Activated naive CD4-positive, alpha-beta T cell treated with anti-CD3 and anti-CD28 coated beads for 36 hours (primary cell): ENCODE measurements at places on chromosomes 11 and 22.

GRCh38 chr11:99739464-99740089 is 718.8 kb downstream of the CNTN5 start:
- H3K27ac ChIP-seq = no peak overlapping the region
- no peaks in the 10 kb centered on the region for H3K4me1 ChIP-seq
- DNase-seq = no peak
- no peak overlapping the region for H3K4me3 ChIP-seq
- H3K27me3 ChIP-seq = no peaks in the 10 kb centered on the region

GRCh38 chr11:68690671-68691401 is 6.5 kb downstream of the GAL start:
- H3K4me1 ChIP-seq = peaks cover 19% of the 10 kb centered on the region
- DNase-seq = peak; percentile 49
- H3K4me3 ChIP-seq = no peak overlapping the region
- no peaks in the 10 kb centered on the region for H3K36me3 ChIP-seq
- no peak overlapping the region for H3K27ac ChIP-seq

DNA sequence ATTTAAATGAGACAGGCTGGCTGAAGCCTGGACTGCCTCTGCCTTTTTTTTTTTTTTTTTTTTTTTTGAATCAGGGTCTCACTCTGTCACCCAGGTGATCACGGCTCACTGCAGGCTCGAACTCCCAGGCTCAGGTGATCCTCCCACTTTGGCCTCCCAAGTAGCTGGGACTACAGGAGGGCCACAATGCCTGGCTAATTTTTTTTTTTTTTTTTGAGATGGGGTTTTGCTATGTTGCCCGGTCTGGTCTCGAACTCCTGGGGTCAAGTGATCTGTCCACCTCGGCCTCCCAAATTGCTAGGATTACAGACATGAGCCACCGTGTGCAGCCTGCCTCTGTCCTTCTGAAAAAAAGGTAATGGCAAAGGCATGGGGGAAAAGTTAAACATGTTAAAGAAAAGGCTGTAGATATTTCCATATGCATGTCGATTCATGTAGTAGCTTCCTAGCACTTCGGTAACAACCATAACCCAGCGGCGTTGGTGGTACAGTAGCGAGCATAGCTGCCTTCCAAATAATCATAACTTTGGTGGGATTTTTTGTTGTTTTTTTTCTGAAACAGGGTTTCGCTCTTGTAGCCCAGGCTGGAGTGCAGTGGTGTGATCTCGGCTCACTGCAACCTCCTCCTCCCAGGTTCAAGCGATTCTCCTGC is 48.8 kb downstream of the MCHR1 start:
- DNase-seq = no peak
- peaks cover 45% of the 10 kb centered on the region for H3K4me1 ChIP-seq
- peak overlapping the region; percentile 82 for H3K27ac ChIP-seq
- peak overlapping the region; percentile 63 for H3K4me3 ChIP-seq

GRCh38 chr11:32561835-32562234 is 21.8 kb upstream of the EIF3M start:
- no peak for DNase-seq
- H3K4me1 ChIP-seq = peaks cover 7% of the 10 kb centered on the region
- no peaks in the 10 kb centered on the region for H3K27me3 ChIP-seq
- H3K27ac ChIP-seq = no peak overlapping the region
- H3K36me3 ChIP-seq = no peaks in the 10 kb centered on the region
